ENCODE measurements at places on chromosomes 5 and 9. TPM values are rescaled to one million over a fixed set of nuclear protein-coding genes. Genes with fewer than 3 reads are reported as not detected.

- no peak overlapping the region for H3K27ac ChIP-seq
- no peak for DNase-seq
- no peaks in the 10 kb centered on the region for H3K27me3 ChIP-seq
- no peak overlapping the region for H3K4me3 ChIP-seq
- H3K36me3 ChIP-seq, result no peaks in the 10 kb centered on the region
Observed at GRCh38 chr5:111603446-111603827, 91.1 kb upstream of the STARD4 start.

DNA sequence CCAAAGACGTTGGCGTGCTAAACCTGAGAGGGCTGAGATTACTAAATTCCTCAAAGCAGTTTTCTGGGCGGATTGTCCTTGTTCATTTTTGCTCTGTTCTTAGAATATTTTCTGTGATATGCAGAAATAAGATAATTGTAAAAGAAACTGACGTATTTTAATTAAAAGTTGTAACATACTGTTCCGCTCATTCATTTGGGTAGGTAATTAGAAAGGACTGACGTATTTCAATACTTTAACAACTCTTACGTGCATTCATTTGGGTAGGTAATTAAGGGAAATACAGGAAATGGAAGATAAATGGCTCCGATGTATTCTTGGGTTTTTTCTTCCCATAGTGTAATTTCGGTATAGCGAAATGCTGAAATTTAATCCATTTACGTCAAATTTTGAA, 1.1 kb downstream of the OSTF1 start:
- H3K4me3 ChIP-seq, result peak overlapping the region; percentile 97
- no peaks in the 10 kb centered on the region for H3K27me3 ChIP-seq
- peaks cover 22% of the 10 kb centered on the region for H3K4me1 ChIP-seq

DNA sequence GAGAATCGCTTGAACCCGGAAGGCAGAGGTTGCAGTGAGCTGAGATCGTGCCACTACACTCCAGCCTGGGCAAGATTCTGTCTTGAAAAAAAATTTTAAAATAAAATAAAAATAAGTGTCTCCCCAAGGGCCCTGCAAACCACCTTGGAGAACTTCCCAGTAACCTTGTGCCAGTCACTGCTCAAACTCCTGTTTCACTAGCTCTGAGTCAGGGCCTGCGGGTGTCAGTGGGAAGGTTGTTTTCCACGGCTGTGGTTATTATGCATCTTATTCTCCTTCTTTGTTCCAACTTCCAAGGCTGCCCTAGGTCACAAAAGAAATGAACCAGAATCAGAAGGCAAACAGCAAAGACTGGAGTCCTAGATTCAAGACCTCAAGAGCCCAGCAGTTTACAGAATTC, 246.7 kb downstream of the ADAMTSL1 start:
- no peaks in the 10 kb centered on the region for H3K27me3 ChIP-seq
- DNase-seq, result no peak
- peaks cover 3% of the 10 kb centered on the region for H3K36me3 ChIP-seq
- no peak overlapping the region for H3K27ac ChIP-seq

GRCh38 chr9:2261421-2262103, 246.4 kb downstream of the SMARCA2 start:
- peaks cover 3% of the 10 kb centered on the region for H3K4me1 ChIP-seq
- H3K27ac ChIP-seq, result no peak overlapping the region
- H3K36me3 ChIP-seq, result no peaks in the 10 kb centered on the region
- DNase-seq, result no peak
- H3K27me3 ChIP-seq, result no peaks in the 10 kb centered on the region
- no peak overlapping the region for H3K4me3 ChIP-seq

DNA sequence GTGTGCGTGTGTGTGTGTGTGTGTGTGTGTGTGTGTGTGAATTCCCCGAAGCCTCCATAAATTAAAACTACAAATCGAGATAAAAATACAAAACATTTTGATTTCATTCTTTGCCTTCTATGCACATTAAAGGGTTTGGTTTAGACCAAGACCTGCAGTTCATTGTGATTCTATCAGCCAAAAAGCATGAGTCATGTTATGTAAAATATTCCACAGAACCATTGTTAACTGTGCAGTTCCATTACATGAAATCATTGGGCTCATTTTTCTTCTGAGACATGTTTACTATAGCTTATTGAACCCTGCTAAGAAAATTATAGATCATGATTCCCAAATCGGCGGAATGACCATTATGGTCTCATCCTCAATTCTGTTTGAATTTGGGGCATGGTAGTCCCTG, 11.7 kb downstream of the CAVIN4 start:
- H3K36me3 ChIP-seq, result no peaks in the 10 kb centered on the region
- H3K4me1 ChIP-seq, result no peaks in the 10 kb centered on the region
- H3K27me3 ChIP-seq, result no peaks in the 10 kb centered on the region
- DNase-seq, result no peak
- no peak overlapping the region for H3K27ac ChIP-seq
- no peak overlapping the region for H3K4me3 ChIP-seq

DNA sequence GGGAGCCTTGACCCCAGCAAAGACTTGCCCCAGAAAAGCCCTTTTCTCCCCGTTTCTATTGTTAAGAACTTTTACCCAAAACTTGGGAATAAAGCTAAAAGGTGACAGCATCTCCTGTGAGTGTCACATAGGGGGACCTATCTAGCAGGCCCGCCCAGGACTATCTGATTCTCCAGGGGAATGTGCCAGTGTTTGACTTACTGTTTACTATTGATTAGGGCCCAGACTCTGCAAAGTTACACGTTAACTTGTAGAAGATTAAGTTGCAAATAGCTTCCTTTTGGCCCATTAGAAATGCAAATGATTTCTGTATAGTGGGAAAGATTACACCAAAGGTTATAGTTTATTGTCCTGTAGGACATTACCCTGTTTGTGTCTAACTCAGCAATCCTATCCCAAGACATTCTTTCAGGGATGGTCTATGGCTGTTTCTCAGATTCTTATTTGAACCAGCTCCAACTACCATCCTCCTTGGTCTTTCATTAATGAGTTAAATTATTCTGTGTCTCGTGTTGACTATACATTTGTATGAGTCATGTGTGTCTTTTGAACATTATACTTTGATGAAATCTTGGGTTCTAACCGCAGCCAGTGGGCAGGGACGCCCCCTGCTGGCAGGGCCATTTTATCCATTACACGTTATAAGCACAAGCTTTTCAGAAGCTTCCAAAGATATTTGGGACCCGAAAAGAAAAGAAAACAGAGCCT, 60.7 kb downstream of the HRH2 start:
- H3K27ac ChIP-seq, result no peak overlapping the region
- no peaks in the 10 kb centered on the region for H3K27me3 ChIP-seq
- no peak overlapping the region for H3K4me3 ChIP-seq
- H3K36me3 ChIP-seq, result no peaks in the 10 kb centered on the region
- peak; percentile 71 for DNase-seq

DNA sequence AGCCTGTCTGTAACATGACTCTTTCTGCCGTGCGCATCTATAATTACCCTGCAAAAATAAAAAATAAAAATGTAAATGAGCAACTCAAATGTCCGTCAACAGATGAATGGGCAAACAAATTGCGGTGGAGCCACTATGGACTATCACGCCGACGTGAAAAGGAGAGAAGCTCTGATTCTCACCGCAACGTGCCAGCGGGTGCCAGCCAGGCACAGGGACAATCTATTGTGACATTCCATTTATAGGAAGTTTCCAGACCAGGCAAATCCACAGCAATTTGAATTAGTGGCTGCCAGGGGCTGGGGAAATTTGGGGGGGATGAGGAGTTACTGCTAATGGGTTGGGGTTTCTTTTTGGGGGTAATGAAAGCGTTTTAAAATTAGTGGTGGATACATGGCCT, 96.8 kb downstream of the VAV2 start:
- H3K4me1 ChIP-seq, result no peaks in the 10 kb centered on the region
- H3K4me3 ChIP-seq, result no peak overlapping the region
- H3K27me3 ChIP-seq, result no peaks in the 10 kb centered on the region
- no peak for DNase-seq
- no peak overlapping the region for H3K27ac ChIP-seq

- no peak overlapping the region for H3K27ac ChIP-seq
- DNase-seq, result no peak
- H3K4me1 ChIP-seq, result no peaks in the 10 kb centered on the region
- no peaks in the 10 kb centered on the region for H3K36me3 ChIP-seq
- H3K27me3 ChIP-seq, result no peaks in the 10 kb centered on the region
- H3K4me3 ChIP-seq, result no peak overlapping the region
Observed at GRCh38 chr5:153780876-153781705, 257.6 kb downstream of the FAM114A2 start.

GRCh38 chr9:130936285-130937117, 2.5 kb downstream of the FIBCD1 start:
- no peak overlapping the region for H3K4me3 ChIP-seq
- H3K4me1 ChIP-seq, result peaks cover 25% of the 10 kb centered on the region
- H3K36me3 ChIP-seq, result no peaks in the 10 kb centered on the region
- H3K27ac ChIP-seq, result no peak overlapping the region
- peak; percentile 16 for DNase-seq

DNA sequence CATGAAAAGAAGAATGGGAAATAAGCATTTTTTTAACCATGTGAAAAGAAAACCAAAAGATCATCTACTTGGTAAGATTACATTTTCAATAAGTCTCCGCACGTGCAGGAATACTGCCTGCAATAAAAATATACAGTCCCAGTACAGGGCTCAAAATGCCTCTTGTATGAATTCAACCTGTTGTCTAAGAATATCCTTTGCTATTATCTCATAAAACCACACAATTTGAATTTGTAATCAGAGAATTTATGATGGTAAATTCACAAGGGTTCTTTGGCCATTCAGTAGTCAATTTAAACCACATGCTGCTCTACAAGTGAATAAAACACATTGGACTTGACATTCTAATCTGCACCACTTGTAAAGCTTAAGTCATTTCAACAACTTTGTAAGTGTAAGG, 46.6 kb downstream of the ST8SIA4 start:
- H3K27ac ChIP-seq, result no peak overlapping the region
- no peaks in the 10 kb centered on the region for H3K4me1 ChIP-seq
- DNase-seq, result no peak
- H3K4me3 ChIP-seq, result no peak overlapping the region
- H3K36me3 ChIP-seq, result no peaks in the 10 kb centered on the region

DNA sequence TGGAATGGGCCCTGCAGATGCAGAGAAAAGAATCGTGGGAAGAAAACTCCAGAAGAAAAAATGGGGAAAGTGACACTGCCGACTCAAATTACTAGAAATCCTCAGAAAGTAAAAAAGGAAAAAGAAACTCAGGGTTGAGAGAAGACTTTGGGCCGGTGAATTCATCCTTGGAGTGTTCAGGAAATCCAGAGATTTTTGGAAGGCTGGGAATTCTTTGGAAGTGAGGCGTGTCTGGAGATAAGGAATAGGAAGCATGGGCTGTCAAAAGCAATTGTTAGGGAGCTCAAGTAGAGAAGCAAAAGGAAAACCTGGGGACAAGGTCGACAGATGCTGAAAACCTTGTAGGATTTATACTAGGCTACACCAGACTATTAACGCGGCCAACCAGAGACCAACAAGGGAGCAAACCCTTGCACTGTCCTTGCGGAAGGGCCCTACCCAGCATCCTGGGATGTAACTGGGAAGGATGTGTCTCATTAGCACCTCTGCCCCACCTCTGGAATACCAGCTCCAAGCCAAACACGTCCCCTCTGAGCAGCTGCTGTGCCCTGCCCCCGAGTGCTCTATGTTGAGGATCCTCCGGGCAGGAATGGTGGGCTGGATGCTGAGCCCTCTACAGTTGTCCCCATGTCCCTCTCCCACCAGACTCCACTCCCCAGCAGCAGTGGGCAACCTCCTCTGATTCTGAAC, 11.6 kb downstream of the DAB2IP start:
- DNase-seq, result no peak
- no peak overlapping the region for H3K4me3 ChIP-seq
- no peaks in the 10 kb centered on the region for H3K27me3 ChIP-seq
- no peak overlapping the region for H3K27ac ChIP-seq

GRCh38 chr5:171907725-171908343, 98.6 kb downstream of the FBXW11 start:
- no peak overlapping the region for H3K27ac ChIP-seq
- H3K4me1 ChIP-seq, result peaks cover 5% of the 10 kb centered on the region
- peaks cover 5% of the 10 kb centered on the region for H3K36me3 ChIP-seq
- no peak for DNase-seq

DNA sequence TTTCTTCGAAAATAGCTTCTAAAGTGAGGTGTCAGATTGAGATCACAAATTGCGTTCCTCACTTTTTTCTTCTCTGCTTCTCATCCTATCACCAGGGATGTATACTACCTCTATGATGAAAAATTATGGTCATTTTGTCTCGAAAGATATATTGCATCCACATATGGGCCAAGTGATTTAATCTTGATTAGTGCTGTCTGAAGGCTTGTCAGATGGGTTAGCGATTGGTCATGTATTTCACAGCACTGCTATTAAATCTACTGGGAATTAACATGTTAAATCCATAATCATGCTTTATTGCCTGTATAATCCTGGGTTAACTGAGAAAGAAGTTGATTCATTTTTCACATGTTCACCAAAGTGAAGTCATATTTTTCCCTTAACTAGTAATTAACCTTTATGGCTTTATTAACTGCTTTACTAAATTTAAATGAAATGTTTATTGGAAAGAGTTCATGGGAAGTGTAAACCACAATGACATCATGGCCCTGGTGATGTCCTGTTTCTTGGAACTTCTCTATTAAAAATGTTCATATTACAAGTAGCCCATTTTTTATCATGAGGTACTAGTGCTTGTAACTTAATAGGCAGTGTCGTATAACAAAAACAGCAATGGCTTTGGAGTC, 193.3 kb downstream of the SMC2 start:
- H3K36me3 ChIP-seq, result no peaks in the 10 kb centered on the region
- no peaks in the 10 kb centered on the region for H3K27me3 ChIP-seq
- no peaks in the 10 kb centered on the region for H3K4me1 ChIP-seq
- H3K27ac ChIP-seq, result no peak overlapping the region

DNA sequence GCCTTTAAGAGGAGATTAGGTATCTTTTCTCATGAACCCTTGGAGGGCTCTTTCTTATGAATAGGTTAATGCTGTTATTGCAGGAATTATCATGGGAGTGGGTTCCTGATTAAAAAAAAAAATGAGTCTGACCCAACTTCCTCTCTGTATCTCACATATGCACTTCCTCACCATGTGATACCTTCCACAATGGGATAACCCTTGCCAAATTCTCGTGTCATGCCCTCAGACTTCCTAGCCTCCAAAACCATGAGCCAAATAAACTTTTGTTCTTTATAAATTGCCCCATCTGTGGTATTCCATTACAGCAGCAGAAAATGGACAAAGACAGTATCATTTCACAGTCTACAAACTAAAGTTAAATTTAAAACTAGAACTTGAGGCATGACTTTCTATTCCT, 1.0 kb downstream of the OR1B1 start:
- no peaks in the 10 kb centered on the region for H3K27me3 ChIP-seq
- no peak overlapping the region for H3K27ac ChIP-seq
- no peaks in the 10 kb centered on the region for H3K4me1 ChIP-seq
- no peaks in the 10 kb centered on the region for H3K36me3 ChIP-seq
- no peak for DNase-seq
- H3K4me3 ChIP-seq, result no peak overlapping the region

- H3K36me3 ChIP-seq, result peaks cover 5% of the 10 kb centered on the region
- H3K4me3 ChIP-seq, result no peak overlapping the region
- H3K27me3 ChIP-seq, result no peaks in the 10 kb centered on the region
- DNase-seq, result no peak
Observed at GRCh38 chr5:80704221-80704620, 49.4 kb upstream of the DHFR start.

C1QTNF3 gene
- 1.3 TPM for total RNA-seq

PROB1 gene
- total RNA-seq, result 4.3 TPM

IL4 gene
- not detected for total RNA-seq

DNAJC25 gene
- total RNA-seq, result 2.2 TPM

GRIN1 gene
- total RNA-seq, result not detected

C5orf46 gene
- total RNA-seq, result 62.8 TPM

TTC16 gene
- not detected for total RNA-seq

UGT3A1 gene
- total RNA-seq, result not detected

Data from ascending aorta (tissue), 2 donors.